ENCODE measurements at places on chromosomes 4 and X.

GRCh38 chr4:86586160-86586572 lies 7.9 kb upstream of the PTPN13 start:
- peak; percentile 95 for DNase-seq

DNA sequence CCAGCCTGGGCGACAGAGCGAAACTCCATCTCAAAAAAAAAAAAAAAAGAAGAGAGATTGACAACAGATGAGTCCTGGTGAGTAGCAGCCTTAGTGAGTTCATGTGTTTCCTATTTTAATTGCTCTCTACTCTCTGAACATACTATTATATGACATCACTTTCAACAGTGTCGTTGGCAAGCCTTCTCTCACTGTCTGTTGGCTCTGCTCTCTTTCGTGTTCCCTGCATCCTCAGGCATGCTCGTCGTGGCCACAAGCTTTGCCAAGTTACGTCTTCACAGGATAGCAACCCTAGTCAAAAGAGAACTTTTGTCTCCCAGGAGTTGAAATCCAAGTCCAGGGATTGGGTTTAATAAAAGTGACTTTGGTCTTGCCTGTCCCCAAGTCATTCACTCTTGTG lies 117.1 kb upstream of the EGFL6 start:
- DNase-seq, result no peak

DNA sequence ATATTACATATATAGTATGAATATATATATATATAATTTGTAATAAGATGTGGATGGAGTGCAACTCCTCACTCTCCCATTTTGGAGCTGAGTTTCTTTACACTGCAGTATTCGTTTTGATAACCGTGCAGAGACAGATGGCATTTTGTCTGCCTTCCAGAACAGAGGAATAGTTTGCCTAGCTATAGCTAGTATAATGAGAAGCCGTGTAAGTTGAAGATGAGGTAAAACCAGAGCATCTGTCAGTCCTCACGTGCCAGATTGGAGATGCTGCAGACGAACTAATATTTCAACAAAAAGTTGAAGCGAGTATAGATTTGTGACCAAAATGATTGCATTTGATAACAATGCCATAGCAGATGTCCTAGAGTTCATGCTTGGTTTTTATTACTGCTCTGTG lies 180.6 kb downstream of the FMR1NB start:
- no peak for DNase-seq

DNA sequence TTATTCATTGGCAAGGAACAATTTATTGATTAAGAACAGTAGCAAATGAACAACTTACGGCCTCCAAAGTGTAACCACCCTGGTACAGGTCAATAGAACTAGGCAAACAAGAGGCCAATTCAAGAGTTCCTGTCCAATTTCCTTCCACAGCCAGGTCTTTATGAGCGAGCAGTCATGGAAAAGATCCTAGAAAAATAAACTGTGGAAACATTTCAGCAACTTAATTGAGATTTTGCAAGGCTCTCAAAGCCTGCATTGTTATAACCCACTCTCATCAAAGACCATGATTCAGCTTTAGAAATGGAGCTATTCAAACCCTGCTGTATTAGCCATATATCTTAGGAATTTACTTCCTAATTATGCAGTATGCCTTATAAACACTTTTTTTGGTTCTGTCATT lies 43.6 kb downstream of the UNC5C start:
- no peak for DNase-seq

GRCh38 chr4:61771056-61771455 lies 570.9 kb downstream of the ADGRL3 start:
- DNase-seq, result no peak

DNA sequence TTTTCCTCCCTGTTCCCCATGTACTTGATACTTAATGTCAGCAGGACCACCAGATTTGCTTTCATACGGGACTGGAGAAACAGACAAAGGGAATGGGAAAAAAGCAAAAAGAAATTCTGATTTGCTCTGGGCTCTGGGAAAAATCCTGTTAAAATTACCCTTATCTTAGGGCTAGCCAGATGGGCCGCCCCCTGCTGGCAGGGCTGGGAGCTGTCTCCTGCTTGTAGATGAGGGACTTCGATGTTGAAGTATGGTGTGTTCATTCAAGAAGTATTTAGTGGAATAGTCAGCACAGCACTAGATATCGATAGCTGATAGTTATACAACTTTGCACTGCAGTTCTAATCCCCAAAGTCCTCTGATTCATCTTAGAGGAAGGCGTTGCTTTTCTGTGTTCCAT lies 45.8 kb downstream of the BCORL1 start:
- peak; percentile 53 for DNase-seq

DNA sequence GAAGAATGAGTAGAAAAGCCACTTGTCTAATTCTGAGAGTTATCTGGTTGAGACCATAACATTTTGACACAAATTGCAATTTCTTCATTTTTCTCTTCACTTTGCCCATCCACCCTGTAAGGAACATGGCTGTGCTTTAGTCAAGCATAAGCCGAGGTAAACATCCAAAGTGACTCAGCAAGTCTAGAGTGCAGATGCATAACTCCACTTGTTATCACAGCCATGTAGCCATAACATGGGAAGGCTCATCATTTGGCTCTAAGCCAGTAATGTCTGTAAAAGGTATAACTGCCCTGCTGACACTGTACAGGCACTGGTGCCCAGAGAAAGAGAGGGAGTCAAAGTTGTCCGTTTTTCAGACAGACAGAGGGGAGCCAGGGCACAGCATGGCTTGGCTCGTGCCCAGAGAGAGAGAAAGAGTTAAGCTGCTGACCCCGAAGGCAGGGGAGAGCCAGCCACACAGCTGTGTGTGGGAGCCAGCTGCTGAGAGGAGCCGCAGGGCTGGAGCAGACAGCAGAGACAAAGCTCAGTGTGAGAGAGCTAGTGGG lies 76.9 kb upstream of the EXOC1L start:
- DNase-seq, result peak; percentile 24

DNA sequence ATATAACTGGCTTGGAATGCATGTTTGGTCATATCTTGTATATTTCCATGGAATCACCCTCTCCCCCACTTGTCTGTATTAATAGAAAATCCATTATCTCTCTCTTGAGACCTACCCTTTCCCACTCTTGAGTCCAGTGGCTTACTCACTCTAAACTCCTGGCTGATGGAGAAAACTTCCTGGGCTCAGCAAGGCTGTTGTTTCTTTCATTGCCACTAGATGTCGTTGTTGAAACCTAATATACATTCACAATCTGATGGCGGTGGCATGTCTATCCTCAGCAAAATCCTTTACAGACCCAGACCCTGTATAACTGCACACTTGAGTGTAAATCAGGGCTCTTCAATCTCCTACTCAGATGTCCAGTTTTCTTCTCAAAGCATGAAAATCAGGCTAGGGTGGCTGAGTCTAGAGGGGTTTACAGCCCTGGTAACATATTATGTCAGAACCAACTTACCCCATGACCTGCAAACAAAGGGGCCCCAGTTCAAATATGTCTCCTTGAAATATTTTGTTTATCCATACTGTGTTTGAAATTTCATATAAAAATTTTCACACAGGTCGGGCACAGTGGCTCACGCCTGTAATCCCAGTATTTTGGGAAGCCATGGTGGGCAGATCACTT lies 70.0 kb upstream of the FAM241A start:
- peak; percentile 72 for DNase-seq

- DNase-seq, result peak; percentile 93
Measured at GRCh38 chr4:173415092-173415491, 16.2 kb upstream of the SCRG1 start.

- DNase-seq, result no peak
Measured at GRCh38 chrX:108271397-108271787, 166.8 kb downstream of the COL4A6 start.

GRCh38 chr4:17702641-17703040 lies 78.8 kb downstream of the FAM184B start:
- DNase-seq, result no peak

DNA sequence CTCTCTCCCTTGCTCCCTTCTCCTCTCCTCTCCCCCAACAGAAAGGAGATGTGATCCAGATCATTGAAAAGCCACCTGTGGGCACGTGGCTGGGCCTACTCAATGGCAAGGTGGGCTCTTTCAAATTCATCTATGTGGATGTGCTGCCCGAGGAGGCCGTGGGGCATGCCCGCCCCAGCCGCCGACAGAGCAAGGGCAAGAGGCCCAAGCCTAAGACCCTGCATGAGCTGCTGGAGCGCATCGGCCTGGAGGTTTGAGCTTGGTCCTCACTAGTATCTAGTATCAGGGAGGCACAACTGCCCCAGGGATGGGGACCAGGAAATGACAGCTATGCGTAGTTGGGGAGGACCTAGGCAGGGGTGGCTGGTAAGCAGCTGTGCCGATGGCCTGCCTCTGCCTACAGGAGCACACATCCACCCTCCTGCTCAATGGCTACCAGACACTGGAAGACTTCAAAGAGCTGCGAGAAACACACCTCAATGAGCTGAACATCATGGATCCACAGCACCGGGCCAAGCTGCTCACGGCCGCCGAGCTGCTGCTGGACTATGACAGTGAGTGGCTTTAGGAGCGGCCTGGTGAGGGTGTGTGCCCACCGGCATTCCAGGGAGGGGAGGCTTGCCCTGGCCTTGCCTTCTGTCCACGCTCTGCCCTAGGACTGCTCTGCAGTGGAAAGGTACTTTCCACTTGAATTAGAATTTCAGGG lies 13.0 kb downstream of the SASH3 start:
- no peak for DNase-seq

DNA sequence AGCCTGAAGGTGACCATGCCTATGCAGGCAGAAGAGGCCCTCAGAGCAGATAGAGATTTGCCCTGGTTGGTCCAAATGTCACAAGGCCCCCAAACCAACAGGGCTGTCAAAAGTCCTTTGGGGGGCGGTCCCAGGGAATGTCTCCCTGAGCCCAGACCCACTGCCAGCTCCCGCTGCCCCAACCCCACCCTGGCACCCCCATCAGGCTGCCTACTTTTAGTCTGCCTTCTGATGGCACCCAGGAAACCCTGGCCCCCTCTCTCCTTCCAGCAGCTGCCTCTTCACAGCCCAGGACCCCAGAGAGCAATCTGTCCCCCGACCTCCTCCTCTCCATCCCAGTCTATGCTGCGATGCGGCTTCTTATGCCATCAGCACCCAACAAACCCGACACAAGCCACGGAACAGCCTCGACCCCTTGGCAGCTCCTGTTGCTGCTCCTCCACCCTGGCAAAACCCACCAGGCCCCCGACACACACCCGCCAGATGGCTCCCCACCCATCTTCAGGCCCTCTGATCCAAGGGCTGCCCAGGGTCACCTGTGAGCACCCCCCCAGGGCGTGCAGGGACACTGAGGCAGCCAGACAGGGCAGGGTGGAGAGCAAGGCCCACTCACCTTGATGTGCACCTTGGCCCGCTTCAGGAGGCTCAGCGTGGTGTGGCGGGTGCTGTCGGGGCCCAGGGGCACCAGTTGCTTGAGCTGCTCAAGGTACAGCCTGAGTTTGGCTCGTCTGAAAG lies 9.9 kb downstream of the MXD4 start:
- DNase-seq, result no peak

DNA sequence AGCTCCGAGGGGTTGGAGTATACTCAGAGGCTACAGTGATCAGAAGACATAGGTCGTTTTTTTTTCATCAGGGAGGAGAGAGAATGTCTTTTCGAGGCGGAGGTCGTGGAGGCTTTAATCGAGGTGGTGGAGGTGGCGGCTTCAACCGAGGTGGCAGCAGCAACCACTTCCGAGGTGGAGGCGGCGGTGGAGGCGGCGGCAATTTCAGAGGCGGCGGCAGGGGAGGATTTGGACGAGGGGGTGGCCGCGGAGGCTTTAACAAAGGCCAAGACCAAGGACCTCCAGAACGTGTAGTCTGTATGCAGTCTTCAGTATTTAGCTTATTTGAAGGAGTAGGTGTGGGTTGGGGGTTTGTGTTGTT lies 500 bp downstream of the GAR1 start:
- peak; percentile 28 for DNase-seq

- no peak for DNase-seq
Measured at GRCh38 chrX:65994519-65995506, 45.1 kb downstream of the VSIG4 start.

DNA sequence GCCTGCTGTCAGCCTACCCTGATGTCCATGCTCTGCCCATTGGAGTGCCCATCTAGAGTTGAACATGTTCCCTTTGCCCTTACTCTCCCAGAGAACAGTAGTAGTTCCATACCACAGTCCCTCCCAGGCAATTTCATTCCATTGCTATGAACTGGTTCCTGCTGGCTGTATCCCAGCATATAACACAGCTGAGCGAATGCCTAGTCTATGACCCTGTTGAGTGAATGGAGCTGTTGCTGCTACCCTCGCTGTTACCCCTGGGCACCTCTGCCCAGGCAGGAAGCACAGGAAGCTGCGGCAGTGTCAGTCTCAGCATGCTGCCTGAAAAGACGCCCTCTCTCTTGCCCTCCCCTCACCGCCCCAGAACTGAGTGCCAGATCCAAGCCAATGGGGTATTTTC lies 73.3 kb downstream of the SOX3 start:
- DNase-seq, result peak; percentile 30

- DNase-seq, result no peak
Measured at GRCh38 chr4:131540256-131540655, 1608.8 kb upstream of the PCDH10 start.

DNA sequence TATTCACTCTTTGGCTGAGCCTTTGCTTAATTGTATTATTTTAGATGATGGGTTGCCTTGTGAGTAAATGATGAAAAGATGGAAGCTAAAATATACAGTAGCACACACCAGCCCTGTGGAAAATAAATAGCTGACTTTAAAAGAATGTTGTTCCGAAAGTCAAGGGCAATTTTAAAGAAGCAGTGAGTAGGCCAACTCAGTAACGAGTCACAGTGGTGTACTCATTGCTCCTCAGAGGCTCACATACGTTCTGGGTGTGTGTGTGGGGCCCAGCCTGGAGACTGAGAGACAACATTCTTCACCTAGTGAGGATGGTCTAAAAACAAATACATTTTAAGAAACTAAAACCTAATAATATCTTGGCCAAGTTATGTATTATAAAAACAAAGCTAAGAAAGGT lies 640.3 kb downstream of the TRIML1 start:
- DNase-seq, result peak; percentile 57

DNA sequence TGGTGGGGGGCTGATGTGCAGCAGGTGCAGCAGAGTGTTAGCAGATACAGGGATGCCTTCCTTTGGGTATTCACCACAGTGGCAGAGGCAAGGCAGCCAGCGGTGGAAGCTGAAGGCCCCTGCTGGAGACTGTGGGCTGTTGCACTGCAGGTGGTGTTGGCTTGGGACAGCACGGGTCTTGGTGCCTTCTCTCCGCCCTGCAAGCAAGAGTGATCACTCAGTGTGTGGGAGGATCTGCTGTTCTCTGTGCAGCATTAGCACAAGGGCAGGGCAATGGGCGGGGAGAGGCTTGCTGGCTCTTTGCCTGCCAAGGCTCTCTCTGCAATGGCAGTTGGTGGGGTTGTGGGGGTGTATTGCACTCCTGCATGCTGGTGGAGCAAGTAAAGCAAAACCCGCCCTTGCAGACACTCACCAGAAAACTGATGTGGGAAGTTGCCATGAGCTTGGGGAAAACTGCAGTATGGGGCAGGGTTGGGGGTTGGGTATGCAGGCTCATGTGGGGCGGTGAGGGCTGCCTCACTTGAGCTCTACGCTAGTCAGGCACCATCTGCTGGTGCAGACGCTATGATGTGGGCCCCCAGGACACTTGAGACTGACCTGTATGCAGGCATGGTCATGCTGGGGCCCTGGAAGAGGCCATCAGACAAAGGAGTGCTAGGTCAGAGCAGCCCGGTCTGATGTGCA lies 820.8 kb upstream of the GRIA3 start:
- peak; percentile 8 for DNase-seq

- peak; percentile 71 for DNase-seq
Measured at GRCh38 chrX:28787206-28787605, 200.0 kb downstream of the IL1RAPL1 start.

Data from epithelial cell of esophagus (primary cell).